ENCODE measurements at places on chromosomes 1 and 21.

DNA sequence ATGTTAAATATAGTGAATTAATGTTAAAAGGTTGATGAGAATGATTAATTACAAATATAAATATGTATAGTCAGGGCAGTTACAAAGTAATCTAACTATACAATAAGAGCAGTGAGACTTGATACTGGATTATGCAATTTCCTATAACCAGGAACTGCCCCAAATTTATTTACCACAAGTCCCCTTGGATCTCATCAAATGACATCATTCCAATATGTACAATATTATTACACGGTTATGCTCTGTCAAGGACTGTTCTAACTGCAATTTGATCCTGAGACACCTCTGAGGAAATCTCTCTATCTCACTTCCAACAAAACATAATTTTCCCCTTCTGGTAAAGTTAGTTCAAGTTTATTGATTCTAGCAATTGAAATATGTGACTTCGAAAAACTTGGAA, 917.6 kb downstream of the NCAM2 start:
- DNase-seq = no peak

DNA sequence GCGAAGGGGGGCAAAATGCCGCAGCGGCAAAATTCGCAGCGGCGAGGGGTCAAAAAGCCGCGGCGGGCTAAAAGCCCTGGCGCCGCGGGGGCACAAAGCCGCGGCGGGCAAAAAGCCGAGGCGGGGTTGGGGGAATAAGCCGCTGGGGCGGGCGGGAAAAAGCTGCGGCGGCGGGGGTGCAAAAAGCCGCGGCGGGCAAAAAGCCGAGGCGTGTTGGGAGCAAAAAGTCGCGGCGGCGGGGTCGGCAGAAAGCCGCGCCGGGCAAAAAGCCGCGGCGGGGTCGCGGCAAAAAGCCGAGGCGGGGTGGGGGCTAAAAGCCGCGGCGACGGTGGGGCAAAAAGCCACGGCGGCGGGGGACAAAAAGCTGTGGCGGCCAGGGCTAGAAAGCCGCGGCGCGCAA, 3902.5 kb downstream of the SRGAP2C start:
- no peak for DNase-seq

GRCh38 chr1:47785561-47786271, 211.5 kb downstream of the TRABD2B start:
- no peak for DNase-seq

- no peak for DNase-seq
Observed at GRCh38 chr1:202501281-202501680, 152.8 kb downstream of the PPP1R12B start.

DNA sequence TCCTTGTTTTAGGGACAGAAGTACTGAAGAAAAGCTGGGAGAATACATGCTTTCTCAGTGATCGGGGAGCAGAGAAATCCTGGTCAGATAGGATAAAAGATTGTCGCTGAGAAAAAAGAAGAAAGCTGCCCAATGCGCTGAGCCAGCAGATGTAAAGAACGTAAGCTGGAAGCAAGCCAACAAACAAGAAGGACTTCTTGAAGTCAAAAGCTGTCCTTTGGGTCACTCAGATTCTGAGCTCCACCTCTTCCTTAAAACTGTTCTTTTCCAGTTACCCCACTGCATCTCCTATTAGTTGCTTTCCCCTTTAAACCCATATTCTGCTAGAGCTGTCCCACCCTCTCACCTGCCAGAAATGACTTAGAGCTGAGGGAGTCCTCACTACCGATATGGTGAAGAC, 64.8 kb downstream of the GPR137B start:
- DNase-seq = no peak

DNA sequence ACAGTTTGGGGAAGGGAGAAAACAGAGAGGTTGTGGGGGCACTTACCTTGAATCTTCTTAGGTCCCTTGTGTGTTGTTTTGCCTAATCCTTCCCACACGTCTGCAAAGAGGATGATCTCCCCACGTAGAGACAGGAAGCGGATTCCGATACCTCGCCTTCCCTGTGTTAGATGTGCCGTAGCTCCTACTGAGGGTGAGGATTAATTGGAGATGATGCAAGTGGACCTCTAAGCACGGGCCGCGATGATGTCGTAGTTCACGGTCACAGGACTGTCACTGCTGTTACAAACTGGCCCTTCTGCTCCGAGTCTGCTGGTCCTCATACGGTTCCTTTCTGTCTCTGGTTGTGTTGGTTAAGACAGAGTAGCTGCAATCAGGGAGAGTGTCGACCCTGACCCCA, 27.7 kb downstream of the GALNT2 start:
- DNase-seq = no peak

GRCh38 chr1:37425221-37425620, 49.2 kb upstream of the ZC3H12A start:
- DNase-seq = no peak

DNA sequence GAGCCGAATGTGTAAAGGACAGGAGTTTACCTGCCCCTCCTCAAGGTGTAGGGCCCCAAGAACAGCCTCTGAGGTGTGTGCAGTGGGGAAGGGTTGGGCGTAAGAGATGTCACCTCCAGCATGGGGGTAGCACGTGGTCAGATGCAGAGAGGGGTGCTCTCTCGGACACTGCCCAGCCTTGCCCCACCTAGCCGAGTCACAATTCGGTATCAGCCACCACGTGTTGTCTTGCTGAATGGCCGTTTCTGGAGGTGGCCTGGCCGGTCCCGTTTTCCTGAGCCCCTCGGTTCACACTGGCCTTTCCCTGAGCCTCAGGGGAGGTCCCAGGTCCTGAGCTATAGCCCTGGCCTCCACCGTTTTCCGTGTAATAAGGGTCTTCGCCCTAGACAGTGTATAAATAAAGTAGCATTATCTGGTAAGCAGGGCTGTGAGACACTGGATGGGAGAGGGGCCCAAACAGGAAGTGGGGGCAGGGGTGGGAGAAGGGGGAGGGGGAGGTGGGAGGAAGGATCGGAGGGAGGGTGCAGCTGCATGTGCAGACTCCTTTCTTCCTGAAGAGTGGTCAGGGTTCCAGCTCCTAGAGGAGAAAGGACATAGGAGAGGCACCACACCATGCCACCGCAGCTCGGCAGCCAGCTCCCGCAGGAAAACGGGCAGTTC, 23.3 kb downstream of the CD34 start:
- DNase-seq = no peak

DNA sequence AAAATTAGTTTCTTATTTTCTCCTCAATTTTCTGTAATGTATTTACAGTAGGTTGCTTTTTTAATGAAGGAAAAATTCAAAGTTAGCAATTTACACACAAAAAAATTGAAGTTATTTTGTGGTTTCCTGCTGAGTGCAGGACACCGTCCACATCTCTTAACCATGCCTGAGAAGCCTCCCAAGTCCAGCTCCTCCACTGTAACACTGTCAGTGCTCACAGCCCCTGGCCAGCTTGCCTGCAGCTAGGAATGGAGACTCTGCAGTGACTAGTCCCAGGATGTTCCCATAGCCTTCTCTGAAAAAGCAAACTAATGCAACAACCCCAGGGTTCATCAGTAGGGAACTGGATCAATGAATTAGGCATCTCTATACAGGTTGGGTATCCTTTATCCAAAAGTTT, 3.5 kb downstream of the A3GALT2 start:
- no peak for DNase-seq
